ENCODE measurements at places on chromosomes 6 and 20.

DNA sequence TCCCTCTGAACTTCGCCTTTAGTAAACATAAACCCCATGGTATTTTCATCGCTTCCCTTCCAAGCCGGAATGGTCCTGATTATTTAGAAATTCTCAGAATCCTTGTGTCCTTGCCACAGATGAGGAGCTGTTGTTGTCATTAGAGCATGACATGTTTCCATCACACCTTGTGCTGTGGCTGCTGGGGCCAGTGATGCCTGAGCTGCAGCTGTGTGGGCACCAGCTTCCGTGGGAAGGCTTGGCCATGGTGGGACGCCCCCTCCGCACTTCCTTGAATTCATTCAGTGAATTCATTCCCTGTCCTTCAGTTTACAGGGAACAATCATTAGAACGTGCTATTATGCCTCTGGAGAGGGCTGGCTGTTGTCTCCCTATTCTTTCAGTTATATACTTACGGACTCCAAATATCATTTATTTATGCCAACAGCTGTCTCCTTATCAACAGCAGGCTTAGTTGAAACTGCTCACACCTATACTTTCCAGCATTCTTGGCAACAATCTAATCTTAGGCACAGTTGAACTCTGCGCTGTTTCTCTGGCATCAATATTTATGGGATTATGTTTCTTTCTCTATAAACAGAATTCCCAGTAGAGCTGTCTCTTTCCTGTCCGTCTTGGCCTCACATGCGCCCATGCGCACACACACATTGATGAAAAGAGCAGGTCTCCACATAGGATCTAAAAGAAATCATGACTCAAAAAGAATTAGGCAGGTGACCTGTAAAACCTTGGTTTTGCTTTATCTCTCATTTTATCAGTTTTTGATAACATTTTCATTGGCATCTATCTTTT is 9.0 kb downstream of the ADGRF1 start:
- DNase-seq: no peak

- no peak for DNase-seq
These were observed 8.2 kb downstream of the ATP9A start for GRCh38 chr20:51759769-51760510.

- DNase-seq: no peak
These were observed 138.6 kb downstream of the RALGAPA2 start for GRCh38 chr20:20573797-20574196.

DNA sequence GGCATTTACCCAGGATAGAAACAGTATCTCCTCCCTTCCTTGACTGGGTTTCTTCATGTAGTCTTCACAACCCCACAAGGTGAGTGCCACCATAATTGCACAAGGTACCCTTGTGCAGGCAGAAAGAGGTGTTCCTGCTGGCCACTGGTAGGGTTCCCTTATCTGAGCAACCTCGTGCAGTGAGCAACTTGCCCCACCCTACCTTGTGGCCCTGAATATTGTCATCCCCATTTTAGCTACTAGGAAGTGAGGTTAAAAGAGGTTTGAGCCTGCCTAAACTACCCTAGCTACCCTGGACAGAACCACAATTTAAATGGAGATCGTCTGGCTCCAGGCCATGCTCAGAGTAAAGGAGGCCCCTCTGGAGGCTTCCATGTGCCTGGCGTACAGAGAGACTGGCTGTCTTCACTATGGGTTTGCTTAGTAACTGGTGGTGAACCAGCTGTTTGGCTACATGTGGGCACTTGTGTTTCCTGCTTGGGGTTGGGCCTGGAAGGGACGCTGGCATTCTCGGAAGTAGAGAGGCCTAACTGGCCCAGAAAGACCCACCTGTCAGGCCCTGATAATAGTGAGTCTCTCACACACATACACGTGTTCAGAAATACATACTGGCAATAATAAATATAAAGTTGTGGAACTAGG is 148.8 kb downstream of the LRFN2 start:
- peak; percentile 61 for DNase-seq

GRCh38 chr6:91106083-91106482 is 519.2 kb upstream of the MAP3K7 start:
- DNase-seq: no peak

DNA sequence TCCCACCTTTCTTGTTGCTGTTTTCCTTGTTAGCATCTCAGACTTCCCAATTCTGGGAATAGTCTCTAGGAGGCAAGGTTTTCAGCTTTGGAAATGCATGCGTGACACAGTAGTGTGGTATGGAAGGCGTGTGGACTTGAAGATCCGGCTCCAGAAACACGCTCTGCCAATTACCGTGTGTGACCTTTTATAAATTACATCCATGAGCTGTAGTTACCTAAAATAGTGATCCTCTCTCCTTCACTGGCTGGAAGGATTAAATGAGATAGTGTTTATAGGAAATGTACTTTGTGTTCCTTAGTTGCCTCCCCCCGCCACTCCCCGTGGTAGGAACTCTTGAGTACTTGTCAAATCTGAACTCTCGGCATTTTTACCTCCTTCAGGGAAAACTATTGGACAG is 13.0 kb downstream of the E2F3 start:
- DNase-seq: no peak

- no peak for DNase-seq
These were observed 609 bp downstream of the MYL9 start for GRCh38 chr20:36541768-36542488.

DNA sequence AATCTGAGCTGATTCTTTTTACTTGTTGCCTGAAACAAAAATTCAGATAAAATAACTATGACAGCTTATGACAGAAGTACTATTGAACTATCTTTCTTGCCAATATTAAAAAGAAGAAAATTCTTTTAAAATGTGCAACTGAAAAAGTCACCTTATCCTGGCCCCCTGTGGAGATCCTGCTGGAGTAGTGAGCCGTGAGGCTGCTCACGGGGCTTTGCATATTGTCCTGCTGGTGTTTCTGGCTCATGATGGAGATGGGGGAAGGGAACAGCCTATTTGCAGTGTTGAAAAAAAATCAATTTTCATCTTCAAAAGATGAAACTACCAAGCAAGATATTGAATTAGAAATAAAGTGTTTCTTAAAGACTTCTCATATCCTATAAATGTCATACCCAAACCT is 216.0 kb downstream of the SAMD5 start:
- DNase-seq: no peak

DNA sequence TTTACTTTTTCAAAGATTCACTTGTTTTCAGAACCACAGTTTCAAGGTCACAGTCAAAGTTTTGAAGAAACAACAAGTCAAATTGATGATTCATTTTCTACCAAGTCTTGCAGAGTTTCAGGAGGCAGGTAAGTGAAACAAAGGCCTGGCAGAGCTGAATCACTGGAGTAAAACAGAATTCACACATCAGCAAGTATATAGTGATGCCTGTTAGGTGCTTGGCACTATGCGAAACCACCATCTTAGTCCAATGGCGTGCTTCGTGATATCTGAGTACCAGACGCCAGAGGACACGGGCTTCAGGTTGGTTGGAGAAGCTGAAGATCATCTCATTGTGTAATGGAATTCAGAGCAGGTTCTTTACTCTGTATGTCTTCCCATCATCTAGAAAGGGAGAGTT is 75.9 kb downstream of the RTN4IP1 start:
- no peak for DNase-seq

- DNase-seq: peak; percentile 93
These were observed 10.9 kb upstream of the B4GALT5 start for GRCh38 chr20:49724408-49725223.

GRCh38 chr20:37885042-37885441 is 17.9 kb upstream of the VSTM2L start:
- DNase-seq: no peak

- no peak for DNase-seq
These were observed 2.1 kb upstream of the LBP start for GRCh38 chr20:38344107-38344701.

GRCh38 chr6:99868074-99868702 is 125.8 kb downstream of the MCHR2 start:
- DNase-seq: peak; percentile 78

Measured in common myeloid progenitor, CD34-positive (primary cell).